Common myeloid progenitor, CD34-positive (primary cell): ENCODE measurements at places on chromosomes 6 and 20.
A peak's percentile ranks its signal among the peaks of the same experiment; 100 is the strongest.

DNA sequence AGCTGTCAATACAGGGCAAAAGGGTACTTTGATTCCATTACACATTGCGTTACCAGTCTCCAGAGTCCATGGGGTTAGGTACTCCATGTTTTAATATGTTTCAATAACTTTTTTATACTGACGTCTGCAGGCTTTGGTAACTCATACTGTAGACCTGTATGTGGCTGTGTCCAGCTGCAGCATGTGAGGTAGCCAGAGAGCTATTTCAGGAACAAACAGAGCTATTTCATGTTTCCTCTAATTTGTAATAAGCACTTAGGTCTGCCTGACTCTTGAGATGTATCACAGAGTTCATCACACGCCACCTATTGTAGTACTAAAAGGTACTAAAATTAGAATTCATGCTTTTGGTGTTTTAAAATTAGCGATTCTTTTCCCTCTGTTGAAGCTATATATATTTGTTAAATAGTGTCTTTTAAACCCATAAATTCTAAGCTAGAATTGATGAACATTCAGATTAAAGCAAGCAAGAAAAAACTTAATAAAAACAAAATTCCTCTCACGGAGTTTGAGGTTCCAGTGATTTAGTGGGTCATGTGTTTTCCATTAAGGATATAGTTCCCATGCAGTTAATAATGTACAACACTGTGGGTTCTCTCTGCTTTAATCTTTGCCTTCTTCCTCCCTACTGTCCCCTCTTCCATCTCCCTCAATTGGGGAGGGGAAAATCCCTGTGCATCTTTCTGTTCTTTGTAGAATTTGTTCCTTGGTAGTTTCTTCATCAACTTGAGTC is 37.0 kb downstream of the FOXO3 start:
- DNase-seq = no peak

- DNase-seq = no peak
Observed at GRCh38 chr6:56866917-56867522, 87.9 kb upstream of the BEND6 start.

DNA sequence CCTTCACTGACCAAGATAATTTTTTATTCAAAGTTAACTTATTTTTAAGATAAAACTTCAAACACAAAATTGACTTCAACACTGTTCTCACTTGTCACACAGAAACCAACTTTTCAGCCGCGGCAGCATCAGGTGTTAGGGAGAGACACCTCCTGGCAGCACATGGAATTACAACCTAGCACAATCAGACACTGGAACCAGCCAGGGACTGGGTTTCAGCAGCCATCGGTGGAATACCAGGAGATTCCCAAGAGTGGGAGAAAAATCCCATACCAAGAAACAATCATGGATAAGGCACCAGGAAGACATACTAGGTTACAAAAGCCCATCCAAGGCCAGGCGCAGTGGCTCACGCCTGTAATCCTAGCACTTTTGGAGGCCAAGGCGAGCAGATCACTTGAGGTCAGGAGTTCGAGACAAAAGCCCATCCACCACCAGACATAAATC is 70.0 kb downstream of the SNX5 start:
- peak; percentile 55 for DNase-seq

- no peak for DNase-seq
Observed at GRCh38 chr6:44906761-44907160, 421.4 kb upstream of the RUNX2 start.

DNA sequence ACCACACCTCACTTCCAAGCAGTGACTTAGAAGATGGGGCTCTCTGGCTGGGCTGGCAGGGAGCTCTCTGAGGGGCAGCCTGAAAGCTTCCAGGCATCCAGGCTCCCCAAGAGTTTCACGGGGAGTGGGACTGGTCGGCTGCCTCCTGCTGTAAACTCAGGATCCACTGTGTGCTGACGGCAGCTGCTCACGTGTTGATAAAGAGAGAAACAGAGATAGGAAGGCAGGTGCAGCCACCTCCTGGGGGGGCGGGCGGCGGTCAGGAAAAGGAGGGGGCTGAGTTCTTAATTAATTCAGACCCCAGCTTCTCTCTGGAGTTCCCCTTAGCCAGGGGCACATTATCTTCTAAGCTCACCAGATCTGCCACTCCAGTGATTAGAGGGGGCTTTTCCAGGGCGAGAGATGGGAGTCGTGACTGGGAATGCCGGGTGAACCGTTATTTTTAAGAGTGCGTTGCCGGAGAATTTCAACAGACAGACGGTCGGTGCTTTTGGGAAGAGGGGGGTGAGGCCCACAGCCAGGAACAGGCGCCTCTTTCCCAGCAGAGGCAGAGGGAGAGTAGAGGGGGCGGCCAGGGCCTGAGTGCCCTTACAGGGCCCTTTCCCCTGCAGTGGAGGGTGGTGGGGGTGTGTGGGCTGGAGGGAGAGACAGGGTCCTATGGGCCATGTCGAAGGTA is 70.9 kb downstream of the CD40 start:
- no peak for DNase-seq

DNA sequence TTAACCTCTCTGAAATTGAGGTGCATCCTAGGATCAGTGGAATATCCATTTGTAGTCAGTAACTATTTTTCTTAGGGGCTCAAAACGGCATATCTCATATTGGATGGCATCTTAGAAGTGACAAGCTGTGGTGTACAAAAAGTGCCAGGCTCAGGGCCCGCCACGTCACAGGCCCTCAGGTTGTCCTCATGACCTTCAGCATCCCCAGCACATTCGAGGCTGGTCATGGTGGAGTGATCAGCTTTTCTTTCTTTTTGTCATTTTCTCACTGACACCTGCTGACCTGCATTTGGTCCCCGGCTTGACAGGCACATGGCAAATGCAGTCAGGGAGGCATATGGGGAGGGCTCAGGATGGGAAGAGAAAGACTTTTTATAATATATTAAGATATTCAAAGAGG is 7.1 kb upstream of the E2F1 start:
- no peak for DNase-seq

GRCh38 chr6:152398993-152399392 is 238.2 kb downstream of the SYNE1 start:
- DNase-seq = no peak

DNA sequence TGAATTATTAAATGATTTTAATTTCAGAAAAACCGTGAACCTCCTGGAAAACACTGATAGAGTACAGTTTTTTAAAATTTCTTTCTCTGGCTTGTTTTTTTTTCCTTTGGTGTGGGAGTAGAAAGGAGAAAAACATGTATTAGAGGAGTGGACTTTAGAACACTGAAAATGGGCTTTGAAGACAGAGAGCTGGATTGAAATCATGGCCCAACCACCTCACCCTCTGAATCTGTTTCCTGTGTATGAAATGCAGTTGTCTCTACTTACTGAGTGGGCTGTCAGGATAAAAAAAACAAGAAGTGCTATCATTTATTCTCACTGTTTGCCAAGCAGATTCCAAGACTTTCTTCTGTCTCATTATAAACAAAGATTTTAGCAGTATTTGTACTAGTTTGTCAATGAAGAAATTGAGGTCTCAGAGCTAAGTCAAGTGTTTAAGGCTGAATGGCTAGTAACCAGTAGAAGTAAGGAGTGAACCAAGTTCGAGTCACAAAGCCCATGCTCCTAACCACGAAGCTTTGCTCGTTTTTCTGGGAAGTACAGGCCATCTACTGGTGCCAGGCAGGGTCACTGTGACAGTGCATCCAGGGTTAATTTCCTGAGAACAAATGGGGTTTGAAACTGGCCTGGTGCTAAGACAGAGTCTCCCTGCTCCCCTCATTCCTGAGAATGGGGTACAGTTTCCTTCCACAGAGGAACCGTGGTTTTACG is 256.4 kb downstream of the TMEM242 start:
- DNase-seq = no peak

- no peak for DNase-seq
Observed at GRCh38 chr6:12162213-12162612, 127.9 kb upstream of the EDN1 start.

GRCh38 chr6:163490826-163491577 is 76.5 kb downstream of the QKI start:
- DNase-seq = no peak

DNA sequence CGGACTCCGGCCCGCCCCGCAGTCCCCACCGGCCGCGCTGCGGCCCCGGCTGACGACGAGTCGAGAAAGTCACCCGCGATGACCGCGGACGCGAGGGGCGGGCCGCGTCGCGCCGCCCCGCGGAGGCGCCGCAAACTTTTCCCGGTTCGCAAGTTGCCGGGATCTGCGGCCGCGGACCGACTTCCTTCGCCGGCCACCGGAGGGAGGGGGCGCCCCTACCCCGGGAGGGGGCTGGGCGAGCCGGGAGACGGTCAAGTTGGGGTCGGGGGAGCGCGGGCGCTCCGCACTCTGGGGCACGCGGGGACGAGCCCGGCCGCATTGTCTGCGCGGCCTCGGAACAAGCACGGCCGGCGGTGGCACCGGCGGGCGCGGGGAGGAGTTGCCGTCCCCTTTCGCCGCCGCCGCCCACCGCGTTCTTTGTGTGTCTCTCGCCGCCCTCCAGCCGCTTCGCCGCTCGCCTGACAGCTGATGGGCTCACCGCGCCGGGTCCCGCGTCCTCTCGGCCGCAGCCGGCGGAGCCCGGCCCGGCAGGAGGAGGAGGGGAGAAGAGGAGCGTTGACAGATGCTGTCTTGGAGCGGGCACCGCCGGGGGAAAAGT is 131.6 kb downstream of the OGFRL1 start:
- peak; percentile 31 for DNase-seq

- DNase-seq = peak; percentile 77
Observed at GRCh38 chr6:105402090-105402938, 568 bp downstream of the PREP start.
